ENCODE measurements at places on chromosomes 1 and 21. TPM values are rescaled to one million over a fixed set of nuclear protein-coding genes. Genes with fewer than 3 reads are reported as not detected.
A peak's percentile ranks its signal among the peaks of the same experiment; 100 is the strongest.

DNA sequence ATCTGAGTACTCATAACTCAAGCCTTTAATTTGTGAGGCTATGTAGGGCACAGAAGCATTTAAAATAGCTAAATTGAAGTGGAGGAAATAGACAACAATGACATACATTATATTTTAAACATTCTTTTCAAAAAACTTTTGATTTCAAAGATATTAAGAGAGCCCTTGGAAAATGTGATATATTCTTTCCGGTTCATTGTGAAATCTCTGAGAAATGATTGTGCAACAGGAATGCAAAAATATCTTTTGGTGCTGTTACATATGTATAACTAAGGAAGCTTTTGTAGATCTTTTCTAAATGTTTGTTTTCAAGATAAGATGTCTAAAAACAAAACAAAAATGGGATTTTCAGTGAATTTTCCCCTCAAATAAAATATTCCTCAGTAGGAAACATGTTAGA, 185.2 kb downstream of the LEPR start:
- DNase-seq = peak; percentile 34

GRCh38 chr1:91130256-91130985, 108.6 kb upstream of the ZNF644 start:
- no peak for DNase-seq

GRCh38 chr21:38436341-38436740, 61.9 kb downstream of the ERG start:
- no peak for DNase-seq

- no peak for DNase-seq
Observed at GRCh38 chr1:86375688-86376087, 20.4 kb downstream of the ODF2L start.

- DNase-seq = no peak
Observed at GRCh38 chr1:201834621-201835020, 5.7 kb downstream of the IPO9 start.

DNA sequence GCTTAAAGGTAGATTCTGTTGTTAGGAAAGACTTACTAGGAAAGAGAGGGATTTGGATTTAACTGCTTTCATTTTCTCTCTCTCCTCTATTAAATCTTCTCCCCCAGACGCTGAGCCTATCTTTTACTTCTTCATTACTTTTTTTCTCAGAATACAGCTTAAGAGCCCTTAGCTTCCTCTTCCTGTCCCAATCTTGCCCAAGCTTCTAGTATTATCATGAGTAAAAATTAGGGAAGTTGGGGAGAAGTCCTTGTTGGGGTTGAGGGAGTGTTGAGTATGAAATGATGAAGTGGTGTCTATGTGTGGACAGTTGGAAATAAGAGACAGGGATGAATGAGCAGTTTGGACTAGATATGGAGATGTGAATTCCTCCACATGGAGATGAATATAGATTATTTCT, 35.0 kb downstream of the ACP6 start:
- no peak for DNase-seq

DNA sequence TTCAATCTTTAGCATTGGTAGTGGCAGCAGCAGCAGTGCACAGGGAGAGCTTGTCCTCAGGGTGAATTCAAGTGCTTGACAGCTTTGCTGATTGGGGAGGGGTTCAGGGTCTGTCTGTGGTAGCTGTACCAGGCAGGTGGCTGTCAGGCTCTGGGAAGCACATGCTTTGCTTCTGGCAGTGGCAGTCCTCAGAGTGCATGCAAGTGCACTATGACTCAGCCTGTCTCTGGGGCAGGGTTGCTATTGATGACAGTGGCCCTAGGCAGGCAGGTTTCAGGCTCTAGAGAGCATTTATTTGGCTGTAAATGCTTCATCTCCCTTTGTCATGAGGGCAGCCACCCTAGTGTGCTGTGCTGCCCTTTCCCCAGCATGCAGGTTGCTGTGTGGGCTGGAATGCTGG, 251.9 kb upstream of the LRRC7 start:
- DNase-seq = no peak

GRCh38 chr1:109091078-109091838, 694 bp downstream of the TMEM167B start:
- DNase-seq = no peak

DNA sequence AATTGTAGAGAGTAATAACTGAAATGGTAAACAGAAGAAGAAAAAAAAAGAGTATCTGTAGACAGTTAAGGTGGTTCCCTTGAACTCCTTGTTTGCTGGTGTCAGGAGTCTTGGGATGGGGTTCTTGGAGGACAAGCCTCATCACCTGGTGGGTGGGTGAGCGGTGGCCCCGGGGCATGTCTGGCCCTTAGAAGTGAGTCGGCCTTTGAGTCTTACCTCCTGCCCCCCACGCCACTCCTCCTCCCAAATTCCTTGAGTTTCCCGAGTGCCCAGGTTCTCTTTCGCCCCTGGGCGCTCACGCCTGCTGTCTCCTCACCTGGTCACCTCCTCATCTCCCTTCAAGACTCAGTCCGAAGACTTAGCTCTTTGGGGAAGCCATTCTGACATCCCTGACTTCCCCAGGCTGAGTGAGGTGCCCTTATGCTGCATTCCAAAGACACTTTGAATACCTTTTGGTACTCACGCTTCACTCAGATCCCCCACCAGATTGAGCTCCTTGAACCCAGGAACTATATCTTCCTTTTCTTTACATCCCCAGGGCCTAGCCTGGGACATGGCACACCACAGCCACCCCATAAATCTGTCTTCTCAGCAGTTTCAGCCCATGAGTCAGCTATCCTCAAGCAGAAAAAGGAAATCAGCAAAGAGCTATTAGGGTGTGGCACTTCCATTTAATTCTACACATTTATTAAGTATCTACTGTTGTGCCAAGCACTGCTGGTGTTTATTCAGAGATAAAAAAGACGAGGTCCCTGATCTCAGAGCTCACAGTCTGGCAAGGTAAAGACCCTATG, 13.5 kb upstream of the IKBKE start:
- no peak for DNase-seq

- no peak for DNase-seq
Observed at GRCh38 chr21:42845296-42845965, 33.9 kb downstream of the WDR4 start.

- no peak for DNase-seq
Observed at GRCh38 chr1:53180226-53180625, 16.4 kb upstream of the CPT2 start.

DNA sequence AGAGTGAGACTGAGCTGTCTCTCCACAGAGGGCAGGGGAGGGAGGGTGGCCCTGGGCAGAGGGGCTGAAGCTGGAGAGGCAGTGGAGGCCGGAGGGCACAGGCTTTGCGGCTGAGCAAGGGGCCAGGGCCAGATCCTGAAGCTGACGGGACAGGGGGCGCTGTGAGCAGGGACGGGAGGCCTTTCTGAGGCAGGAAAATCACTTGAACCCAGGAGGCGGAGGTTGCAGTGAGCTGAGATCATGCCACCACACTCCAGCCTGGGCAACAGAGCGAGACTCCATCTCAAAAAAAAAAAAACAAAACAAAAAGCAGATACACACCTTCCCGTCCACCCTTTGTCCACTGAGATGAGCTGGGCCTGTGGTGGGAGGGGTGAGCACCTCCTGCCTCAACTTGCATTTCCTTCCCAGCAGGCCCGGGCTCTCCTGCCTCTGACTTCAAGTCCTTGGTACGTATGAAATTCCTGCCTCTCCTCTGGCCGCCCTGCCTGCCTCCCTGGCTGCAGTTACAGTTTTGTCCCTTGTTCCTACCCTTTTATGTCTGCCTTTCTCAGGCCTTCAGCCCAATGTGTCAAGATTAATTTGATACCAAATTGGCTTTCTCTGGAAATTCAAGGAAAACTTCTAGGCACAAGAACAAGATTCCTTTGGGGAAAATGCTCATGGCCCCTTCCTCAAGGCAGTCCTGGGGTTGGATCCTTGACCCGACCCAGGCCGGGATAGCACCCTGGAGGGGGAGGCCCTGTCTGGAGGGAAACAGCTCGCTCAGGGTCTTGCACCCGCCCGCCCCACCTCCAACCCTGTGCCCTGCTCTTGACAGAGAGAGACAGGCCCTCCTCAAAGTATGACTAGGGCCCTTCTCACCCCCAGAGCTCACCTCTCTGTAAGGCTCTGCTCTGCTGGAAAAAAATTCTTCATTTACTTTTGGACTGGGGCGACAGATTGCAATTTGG, 11.2 kb upstream of the ADAMTSL4 start:
- DNase-seq = no peak

- no peak for DNase-seq
Observed at GRCh38 chr1:242454262-242455051, 70.0 kb downstream of the PLD5 start.

DNA sequence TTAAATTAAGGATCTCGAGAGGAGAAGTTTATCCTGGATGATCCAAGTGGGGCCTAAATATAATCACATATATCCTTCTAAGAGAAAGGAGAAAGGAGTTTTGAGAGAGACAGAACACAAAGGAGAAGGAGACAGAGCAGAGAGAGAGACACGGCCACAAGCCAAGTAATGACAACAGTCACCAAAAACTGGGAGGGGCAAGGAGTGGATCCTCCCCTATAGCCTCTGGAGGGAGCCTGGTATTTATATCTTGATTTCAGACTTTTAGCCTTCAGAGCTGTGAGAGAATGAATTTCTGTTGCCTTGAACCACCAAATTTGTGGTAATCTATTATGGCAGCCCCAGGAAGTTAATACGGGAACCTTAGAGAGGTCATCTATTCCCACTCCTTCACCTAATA, 49.5 kb upstream of the CD1D start:
- no peak for DNase-seq

DNA sequence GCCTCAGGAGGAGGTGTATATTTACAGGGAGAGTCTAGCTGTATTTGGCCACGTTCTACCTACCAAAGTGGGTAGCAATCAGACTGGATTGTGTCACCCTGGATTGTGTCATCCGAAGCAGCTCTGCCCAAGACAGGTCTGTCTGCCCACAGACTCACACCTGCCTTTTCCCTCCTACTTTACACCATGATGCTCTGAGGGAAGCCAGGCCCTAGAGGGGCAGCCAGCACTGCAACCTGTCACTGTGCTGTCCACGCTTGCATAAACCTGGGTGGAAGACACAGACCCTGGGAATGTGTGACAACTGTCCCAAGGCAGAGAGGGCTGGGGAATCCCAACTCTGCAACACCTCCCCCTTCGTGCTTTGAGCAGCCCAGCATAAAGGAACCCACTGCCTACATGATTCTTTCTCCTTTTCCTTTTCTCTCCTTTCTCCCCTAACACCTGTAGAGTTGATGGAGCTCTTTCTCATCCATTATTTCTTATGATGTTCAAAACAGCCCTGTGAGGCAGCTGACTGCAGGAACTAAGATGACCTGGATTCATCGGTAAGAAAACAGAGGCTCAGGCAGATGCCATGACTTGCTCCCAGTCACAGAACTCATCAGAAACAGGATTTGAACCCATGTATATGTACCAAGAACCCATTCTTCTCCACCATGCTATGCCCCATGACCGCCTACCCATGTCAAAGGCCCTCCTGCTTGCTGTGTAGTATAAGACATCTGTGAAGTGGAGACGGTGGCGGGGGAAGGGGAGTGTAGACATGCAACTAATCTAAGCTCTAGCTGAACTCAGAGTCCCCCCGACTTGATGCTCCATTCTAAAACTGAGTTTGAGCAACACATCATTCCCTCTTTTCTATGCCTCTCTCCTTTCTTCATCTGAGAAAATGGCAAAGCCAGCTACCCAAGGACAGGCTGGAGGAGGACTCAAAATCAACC, 55.9 kb downstream of the ITPKB start:
- DNase-seq = no peak

Gene CFAP410
- 31.5 TPM for polyA plus RNA-seq

Gene TBX19
- polyA plus RNA-seq = 5.7 TPM

Gene CADM3
- polyA plus RNA-seq = 1.6 TPM

Gene FAM72D
- 3.5 TPM for polyA plus RNA-seq

Gene LENEP
- polyA plus RNA-seq = 1.8 TPM
